Fibroblast of skin of back (primary cell): ENCODE measurements at places on chromosomes 4 and X.

DNA sequence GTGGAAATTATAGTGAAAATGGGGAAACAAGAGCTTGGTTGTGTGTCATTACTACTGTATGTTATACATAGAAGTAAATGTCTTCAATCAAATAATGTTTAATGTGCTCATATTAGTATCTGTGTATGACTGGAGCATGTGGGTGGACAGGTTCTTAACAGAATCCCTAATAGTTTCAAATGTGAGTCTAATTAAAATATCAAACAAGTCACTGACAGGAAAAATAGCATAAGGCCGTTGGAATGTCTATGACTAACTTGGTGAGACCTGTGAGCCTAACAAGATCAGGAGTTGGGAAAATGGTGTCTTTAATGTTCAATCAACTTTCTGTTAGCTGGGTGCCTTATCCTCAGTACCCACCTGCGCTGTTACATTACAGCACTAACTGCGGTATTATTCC is 6.2 kb upstream of the CXCL3 start:
- peak; percentile 76 for DNase-seq

- no peak for DNase-seq
Measured at GRCh38 chr4:121519236-121519838, 138.5 kb upstream of the QRFPR start.

DNA sequence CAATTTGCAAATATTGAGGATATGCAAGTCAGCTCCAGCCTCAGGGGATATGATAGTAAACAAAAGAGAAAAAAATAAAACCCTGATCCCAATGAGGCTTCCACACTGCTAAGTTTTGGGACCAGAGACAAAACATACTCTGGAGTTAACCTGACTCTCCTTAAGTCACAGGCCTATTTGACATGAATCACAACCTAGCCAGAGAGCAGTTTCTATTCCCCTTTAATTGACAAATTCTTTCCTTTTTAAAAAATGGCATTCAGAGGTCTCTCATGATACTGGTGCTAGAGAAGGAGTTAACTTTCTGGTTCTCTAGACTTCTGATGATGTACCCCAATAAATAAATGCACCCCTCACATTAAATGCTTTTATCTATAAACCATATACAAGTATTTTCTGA is 8.8 kb downstream of the ACSL1 start:
- no peak for DNase-seq

GRCh38 chrX:153649178-153649914 is 2.3 kb downstream of the DUSP9 start:
- DNase-seq, result no peak

GRCh38 chr4:105236202-105236915 is 89.7 kb downstream of the TET2 start:
- no peak for DNase-seq

DNA sequence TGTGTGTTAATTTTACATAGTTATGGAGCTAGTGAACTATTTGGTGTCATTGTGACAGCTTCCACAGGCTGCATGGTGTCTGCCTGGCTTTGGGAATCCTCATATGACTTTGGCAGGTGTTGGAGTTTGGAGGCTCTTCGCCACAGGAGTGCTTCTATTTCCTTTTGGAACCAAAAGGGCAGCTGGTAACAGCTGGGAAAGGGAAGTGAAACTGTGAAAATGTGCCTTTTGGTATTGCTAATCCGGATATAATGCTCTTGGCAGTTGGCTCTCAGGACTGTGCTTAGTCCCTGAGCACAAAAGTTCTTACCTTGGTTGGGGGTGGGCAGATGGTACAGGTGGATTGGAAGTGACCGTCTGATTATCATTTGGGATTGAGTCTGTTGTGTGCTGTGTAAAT is 18.1 kb downstream of the OFD1 start:
- no peak for DNase-seq

- DNase-seq, result peak; percentile 48
Measured at GRCh38 chrX:23756165-23756564, 13.1 kb upstream of the ACOT9 start.

DNA sequence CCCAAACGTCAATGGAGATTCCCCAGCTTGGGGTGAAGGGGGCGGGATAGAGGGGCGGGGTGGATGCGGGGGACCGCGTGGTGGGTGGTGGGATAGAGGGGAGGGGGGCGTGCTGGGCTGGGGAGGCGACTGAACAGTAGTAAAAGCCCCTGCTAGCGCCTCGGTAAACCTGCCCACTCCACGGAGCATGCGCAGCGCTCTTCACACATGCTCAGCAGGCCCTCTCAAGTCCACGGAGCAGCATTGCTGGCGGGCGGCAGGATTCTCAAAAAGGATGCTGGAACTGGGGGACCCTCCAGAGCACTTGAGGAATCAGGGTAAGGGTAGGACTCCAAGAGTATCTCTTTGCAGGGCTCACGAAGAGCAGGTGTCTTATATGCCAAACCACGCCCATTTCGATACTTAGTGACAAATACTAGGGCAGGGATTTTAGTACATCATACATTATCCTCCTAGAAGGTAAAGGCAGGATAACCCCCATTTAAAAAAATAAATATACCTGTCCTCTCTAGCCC is 378 bp upstream of the RPS6KA6 start:
- DNase-seq, result peak; percentile 49

GRCh38 chrX:124342174-124342867 is 4.0 kb upstream of the SH2D1A start:
- no peak for DNase-seq

DNA sequence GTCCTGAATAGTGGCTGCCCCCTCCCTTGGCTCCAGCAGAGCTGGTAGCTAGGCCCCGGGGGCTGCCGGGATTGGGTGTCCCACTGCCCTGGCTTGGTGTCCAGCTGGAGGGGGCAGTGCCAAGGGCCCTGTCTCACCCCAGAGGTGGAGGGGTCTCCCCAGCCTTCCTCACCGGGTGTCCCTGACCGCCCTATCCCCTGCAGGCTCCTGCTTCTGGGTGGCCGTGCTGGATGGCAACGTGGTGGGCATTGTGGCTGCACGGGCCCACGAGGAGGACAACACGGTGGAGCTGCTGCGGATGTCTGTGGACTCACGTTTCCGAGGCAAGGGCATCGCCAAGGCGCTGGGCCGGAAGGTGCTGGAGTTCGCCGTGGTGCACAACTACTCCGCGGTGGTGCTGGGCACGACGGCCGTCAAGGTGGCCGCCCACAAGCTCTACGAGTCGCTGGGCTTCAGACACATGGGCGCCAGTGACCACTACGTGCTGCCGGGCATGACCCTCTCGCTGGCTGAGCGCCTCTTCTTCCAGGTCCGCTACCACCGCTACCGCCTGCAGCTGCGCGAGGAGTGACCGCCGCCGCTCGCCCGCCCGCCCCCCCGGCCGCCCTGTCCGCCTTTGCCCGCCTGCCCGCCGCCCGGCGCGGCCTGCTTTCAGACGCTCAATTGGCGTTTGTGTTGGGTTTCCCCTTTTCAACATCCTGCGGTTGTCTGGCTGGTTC is 4.6 kb downstream of the NAT8L start:
- DNase-seq, result no peak

DNA sequence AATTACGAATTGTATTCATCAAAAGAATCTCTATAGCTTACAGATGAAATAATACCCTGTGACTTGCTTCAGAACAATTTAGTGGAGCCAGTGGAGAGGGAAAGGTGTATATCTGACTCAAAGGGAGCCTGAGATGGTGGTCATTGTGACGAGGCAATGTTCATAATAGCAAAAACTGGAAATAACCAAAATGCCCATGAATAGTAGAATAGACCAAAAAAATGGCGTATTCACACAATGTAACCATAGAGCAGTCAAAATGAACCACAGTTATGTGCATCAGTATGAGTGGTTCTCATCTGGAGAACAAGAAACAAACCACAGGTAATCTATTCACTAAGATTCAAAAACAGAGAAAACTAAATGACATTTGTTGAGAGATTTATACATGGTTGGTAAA is 125.3 kb upstream of the CLNK start:
- no peak for DNase-seq

- DNase-seq, result no peak
Measured at GRCh38 chr4:3869661-3870566, 103.7 kb downstream of the ADRA2C start.

- peak; percentile 52 for DNase-seq
Measured at GRCh38 chr4:76605099-76605563, 170.1 kb downstream of the SHROOM3 start.

DNA sequence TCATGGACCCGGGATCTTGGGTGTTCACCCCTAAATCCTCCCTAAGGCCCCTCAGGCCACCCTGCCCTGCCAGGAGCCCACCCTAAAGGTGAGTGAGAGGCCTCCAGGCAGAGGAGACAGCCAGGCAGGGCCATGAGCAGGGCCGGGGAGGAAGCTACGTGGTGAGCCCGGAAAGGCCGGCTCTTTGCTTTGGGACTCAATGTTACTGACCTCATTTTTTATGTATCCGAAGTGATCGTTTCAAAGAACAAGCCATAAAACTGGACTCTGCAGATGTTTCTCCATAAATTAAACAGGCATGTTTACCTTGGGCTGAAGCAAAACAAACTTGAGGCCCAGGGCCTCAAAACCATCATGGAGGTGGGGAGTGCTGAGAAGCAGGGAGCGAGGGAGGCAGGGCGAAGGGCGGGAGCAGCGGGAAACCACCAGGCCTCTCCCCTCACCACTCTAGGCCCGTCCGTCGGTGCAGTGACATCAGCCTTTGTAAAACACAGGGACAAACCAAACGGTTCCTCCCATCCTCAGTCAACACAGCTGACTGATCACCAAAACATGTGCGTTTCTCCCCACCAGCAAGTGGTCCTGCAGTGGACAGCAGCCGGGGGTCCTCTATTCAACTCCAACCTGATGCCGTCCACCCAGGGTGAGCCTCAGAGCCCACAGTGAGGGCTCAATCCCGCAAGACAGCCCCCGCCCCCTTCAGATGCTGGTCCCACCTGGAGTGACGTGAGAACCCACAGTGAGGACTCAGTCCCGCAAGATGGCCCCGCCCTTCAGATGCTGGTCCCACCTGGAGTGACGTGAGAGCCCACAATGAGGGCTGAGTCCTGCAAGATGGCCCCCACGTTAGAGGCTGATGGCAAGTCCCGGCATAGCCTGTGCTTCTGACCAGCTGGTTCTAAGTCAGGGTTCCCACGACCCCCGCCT is 102.9 kb upstream of the LRPAP1 start:
- no peak for DNase-seq

DNA sequence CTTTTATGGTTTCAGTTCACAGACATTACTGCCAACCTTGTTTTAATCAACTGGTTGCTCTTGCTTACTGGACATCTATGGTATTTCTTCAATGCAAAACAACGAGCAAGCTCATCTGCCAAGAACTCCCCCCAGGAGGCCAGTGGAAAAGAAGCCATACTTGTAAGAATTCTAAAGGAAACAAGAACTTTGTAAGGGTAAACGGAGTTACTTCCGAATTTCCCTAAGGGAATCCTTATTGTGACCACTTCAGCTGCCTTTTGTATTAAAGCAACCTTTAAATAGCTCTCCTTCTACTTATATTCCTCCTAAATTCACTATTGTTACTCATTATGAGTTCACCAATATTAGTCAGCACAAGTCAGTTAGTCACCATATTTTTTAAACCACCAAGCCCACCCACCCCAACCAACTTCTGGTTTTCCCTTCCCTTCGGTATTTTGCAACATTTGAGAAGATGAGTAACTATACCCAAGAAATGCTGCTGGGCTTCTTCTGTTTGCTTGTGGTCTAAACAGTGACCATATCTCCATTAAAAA is 602.8 kb upstream of the DIPK2B start:
- DNase-seq, result peak; percentile 96

DNA sequence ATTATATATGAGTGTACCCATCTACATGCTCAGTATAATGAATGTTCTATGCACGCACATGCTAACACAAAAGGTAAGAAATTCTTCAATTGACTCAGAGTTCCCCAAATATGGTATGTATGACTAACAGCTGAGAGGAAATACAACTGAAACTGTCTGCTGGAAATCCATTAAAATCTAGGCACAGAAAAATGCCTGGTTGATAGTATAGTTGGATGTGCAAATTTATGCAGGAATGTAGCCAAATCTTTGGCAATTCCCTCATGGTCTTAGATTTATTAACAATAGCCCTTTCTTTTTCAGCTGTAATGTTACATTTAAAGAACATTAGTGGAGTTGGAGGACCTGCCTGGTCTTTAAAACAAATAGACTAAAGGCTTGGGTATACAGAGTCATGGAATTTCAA is 5.5 kb downstream of the CAMK2D start:
- peak; percentile 80 for DNase-seq

- no peak for DNase-seq
Measured at GRCh38 chr4:62131049-62131448, 930.9 kb downstream of the ADGRL3 start.
